NCI-H1417 treated with DMSO at 0.1 percent for 48 hours (cell line): ENCODE measurements at places on chromosomes 1 and 21.

- no peak for DNase-seq
These were observed 58.5 kb downstream of the MAP10 start for GRCh38 chr1:232863544-232864275.

DNA sequence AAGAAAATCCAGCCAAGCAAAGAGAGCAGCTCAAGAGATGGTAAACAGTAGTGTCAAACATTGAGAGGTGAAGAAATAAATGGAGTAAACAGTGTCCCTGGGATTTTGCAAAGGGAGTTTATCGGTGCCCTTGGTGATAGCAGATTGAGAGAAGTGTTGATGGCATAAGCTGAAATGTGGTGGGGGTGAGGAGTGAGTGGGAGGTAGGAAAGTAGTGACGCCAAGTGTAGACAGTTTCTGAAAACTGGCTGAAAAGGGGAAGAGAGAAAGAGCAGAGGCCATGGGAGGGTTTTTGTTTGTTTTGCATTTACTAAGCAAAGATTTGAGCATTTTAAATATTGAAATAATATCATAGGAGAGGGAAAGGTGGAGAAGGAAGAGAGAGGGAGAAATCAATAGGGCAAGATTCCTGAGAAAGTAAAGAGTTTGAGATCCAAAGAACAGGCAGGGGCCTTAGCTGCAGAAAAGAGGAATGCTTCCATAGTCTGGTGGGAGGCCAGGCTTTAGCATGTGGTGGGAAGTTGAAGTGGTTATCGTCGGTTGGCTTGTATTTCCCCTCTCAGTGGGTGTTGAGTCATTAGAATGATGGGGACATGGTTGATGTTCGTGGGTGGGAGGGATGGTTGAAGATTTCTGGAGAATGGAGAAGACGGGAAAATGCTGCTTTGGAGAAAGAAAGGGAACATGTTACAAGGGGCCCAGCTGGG, 26.8 kb upstream of the RASAL2 start:
- no peak for DNase-seq

DNA sequence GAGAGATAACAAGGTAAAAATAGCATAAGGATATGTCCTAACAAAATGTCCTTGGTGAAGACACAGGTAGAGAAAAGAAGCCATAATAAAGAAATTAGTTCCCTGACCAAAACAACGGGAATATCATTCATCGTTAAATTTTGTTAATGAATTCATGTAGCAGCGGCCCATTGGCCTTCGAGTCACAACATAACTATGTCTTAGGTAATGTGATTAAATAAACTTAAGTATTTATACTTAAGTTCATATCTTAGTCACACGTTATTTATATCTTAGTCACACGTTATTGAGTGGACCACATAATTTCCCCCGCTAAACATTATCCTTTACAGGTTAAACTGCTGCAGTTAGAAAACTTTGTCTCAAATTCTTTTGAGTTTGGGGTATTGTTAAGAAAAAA, 1.2 kb downstream of the NEXN start:
- DNase-seq: no peak

DNA sequence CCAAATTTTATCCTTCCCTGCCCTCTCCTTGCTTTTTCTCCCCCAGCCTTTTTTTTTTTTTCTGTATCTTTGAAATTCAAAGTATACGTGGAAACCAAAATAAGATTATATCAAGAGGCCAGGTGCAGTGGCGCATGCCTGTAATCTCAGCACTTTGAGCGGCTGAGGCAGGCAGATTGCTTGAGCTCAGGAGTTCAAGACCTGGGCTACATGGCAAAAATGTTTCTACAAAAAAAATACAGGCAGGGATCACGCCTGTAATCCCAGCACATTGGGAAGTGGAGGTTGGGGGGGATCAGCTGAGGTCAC, 6.6 kb upstream of the PRCC start:
- DNase-seq: no peak

- no peak for DNase-seq
These were observed 429.9 kb upstream of the CXADR start for GRCh38 chr21:17082843-17083483.

GRCh38 chr1:55064861-55065263, 25.5 kb downstream of the PCSK9 start:
- no peak for DNase-seq

GRCh38 chr1:207670997-207671396, 26.1 kb downstream of the CR1L start:
- DNase-seq: no peak

DNA sequence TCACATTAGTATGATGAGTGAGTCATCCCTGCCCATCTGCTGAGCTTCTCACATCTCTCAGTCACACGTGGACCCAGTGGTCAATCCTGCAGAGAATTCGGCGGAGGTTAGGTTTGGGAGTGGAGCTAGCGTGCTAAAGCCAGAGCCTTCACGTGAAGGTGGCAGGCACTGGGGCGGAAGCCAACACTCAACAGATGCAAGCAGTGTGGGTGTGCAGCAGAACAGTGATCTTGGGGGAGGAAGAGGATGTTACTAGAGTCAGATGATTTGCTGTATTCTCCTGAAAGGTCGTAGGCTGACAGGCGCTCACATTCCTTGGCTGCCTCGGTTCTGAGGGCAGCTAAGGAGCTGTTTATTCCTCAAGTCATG, 6.7 kb downstream of the C1orf115 start:
- no peak for DNase-seq

DNA sequence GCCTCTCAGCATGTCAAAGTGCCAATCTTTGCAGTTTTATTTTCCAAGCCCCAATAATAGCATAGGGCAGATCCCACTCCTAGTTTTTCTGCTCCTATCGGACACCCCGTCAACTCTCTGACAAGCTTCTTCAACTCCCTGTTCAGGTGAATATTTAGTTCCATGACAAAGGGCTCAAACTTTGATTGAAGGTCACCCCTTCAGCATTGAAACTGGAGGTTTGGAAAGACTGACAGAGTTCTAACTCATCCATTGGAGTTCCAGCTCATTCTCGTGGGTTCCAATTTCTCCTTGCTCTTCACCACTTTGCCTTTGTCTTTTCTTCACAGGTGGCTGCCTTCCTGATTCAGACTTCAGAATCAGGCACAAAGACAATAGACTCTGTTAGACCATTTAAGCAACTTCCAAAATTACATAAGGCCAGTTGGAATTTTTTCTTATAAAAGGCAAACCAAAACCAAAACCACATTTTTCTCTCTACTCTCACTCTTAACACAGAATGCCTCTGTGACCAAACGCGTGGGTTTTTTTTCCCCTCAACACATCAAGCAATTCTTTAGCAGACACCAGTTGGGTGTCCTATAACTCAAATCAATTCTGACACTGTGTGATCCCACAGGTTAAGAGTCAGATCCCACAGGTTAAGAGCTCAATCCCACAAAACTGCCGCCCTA, 169.3 kb upstream of the USP25 start:
- no peak for DNase-seq

DNA sequence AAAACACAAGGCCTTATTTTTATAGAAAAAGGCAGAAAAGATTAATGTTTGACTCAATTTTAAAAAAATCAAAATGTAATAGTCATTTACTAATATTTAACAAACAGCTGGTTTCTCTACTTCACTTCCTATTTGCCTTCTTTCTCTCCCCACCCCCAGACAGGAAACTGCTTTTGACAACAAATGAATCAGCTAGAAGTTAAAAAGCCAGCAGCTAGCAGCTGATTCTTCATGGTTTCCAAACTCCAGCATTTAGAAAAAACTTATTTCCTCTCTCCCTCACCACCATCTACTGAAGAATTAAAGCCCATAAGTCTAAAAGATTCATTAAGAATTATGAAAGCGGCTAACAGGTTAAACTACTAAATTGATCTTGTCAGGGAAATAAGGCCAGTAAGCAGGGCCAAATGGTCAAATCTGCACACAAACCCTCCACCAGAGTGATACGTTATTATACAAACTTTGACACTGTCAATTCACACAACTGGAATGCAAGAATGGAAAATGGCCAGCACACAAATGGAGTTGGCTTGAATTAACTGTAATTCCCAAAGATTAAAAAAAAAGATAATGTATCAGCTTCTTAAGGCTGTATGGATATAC, 4.0 kb downstream of the WDR26 start:
- DNase-seq: no peak

DNA sequence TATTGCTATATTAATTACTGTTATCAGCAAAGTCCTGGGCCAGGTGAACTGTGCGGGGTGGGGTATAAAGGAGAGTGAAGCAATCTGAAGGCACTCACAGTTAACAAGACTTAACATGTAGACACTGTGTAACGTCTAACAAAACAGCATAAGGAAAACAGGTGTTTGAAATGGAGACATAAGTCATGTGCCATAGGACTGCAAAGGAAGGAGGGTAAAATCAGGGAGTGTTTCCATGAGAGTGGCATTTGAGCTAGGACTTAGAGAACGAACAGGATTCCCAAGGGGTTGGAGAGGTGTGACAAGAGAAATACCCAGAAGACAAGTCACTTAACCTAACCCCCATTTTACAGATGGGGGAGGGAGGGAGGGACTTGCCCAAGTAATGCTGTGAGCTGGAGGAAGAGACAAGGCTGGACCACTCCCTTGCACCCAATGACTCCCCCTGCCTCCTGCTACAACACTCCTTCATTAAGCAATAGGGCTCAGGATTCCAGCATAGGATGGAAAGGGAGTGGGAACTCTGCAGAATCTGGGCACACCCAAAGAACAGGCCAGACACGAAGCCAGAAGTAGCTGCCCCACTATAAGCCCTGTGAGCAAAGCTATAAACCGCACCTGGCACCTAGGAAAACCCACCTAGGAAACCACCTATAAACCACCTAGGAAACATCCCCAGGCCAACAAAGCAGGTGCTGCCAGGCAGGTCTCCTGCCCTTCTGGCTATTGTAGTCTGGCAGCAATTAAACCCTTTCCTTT, 6.6 kb downstream of the PEF1 start:
- DNase-seq: no peak

- no peak for DNase-seq
These were observed 10.0 kb upstream of the C8A start for GRCh38 chr1:56844545-56845136.
